Left renal pelvis (tissue), 4 donors: ENCODE measurements at places on chromosomes 6 and 20. TPM values are rescaled to one million over a fixed set of nuclear protein-coding genes. Genes with fewer than 3 reads are reported as not detected.

HMGCLL1 gene
- polyA plus RNA-seq = 3.6 TPM

GRCh38 chr20:16243470-16243869 is 329.8 kb downstream of the KIF16B start:
- DNase-seq = no peak

OVOL2 gene
- not detected for polyA plus RNA-seq

- no peak for DNase-seq
These were observed 112.0 kb downstream of the ATXN1 start for GRCh38 chr6:16649241-16649640.

TMEM217 gene
- 1.6 TPM for polyA plus RNA-seq

MATN4 gene
- 0.19 TPM for polyA plus RNA-seq

DNA sequence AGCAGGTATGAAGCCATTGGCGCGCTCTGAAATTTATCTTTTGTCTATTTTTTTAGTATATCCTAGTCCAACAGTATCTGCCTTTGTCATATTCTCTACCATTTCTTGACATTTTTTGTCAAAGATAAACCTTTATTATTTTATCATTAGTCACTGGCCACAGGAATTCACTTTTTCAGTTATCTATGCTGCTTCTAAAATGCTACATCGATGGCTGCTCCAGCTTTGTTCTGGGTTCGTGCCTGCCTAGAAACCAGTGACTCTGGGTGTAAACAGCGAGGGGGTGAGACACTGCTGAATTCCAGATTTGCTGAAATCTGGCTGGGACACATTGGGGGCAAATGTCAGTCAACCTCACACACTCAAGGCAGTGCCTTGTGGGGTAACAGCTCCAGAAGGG is 193.4 kb downstream of the CDC5L start:
- no peak for DNase-seq

SLC16A10 gene
- polyA plus RNA-seq = 27.0 TPM

ZNF133 gene
- 25.6 TPM for polyA plus RNA-seq

DNA sequence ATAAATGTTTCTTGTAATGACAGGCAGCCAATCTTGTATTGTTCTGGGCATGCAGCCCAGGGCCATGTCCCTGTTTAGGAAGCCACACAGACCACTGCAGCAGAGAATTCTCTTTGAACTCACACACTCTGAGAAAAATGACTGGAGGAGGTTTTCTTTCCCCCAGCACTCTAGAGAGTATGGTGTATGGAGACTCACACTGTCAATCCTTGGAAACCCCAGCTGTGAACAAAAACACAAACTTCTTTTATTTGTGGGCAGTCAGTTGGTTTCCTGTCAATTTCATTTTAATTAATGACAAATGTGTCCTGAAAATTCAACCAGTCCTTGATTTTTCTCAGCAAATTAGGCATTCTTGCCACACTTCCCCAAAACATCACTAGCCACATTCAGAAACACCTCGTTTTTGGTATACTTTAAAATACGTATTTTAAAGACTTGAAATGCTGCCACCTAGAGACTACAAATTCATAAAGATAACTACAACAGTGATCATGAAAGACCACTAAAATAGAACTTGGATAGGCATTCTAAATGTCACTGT is 52.9 kb upstream of the UFL1 start:
- DNase-seq = no peak

GRCh38 chr20:50475681-50476292 is 34.4 kb upstream of the PTPN1 start:
- DNase-seq = no peak

GRCh38 chr6:113626475-113626874 is 230.7 kb upstream of the MARCKS start:
- DNase-seq = no peak

- no peak for DNase-seq
These were observed 216.9 kb upstream of the BTBD3 start for GRCh38 chr20:11700831-11701230.

GRCh38 chr6:155443168-155443567 is 12.5 kb downstream of the NOX3 start:
- no peak for DNase-seq

PLA2G7 gene
- 13.5 TPM for polyA plus RNA-seq
